HepG2 (cell line): ENCODE measurements at places on chromosomes 6 and 20. TPM values are rescaled to one million over a fixed set of nuclear protein-coding genes. Genes with fewer than 3 reads are reported as not detected.
A peak's percentile ranks its signal among the peaks of the same experiment; 100 is the strongest.

Gene FAM217A
- not detected in 2 replicates for total RNA-seq

DNA sequence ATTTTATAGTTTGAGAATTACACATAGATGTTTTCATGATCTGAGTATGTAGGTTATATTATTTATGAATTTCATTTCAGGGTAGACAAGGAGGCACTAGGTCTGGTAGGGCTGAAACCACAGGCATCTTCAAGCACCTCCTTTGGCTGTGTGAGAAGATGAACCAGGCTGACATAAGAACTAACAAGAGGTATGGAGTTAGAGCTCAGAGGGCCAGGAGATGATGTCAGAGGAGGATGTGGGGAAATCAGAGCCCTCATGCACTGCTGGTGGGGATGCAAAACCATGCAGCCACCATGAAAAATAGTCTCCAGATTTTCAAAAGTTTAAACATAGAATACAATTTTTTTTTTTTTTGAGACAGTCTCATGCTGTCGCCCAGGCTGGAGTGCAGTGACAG, 13.6 kb upstream of the RIPOR3 start:
- no peak for DNase-seq

Gene CNKSR3
- total RNA-seq, result 38.3 and 38.6 TPM in 2 replicates

DNA sequence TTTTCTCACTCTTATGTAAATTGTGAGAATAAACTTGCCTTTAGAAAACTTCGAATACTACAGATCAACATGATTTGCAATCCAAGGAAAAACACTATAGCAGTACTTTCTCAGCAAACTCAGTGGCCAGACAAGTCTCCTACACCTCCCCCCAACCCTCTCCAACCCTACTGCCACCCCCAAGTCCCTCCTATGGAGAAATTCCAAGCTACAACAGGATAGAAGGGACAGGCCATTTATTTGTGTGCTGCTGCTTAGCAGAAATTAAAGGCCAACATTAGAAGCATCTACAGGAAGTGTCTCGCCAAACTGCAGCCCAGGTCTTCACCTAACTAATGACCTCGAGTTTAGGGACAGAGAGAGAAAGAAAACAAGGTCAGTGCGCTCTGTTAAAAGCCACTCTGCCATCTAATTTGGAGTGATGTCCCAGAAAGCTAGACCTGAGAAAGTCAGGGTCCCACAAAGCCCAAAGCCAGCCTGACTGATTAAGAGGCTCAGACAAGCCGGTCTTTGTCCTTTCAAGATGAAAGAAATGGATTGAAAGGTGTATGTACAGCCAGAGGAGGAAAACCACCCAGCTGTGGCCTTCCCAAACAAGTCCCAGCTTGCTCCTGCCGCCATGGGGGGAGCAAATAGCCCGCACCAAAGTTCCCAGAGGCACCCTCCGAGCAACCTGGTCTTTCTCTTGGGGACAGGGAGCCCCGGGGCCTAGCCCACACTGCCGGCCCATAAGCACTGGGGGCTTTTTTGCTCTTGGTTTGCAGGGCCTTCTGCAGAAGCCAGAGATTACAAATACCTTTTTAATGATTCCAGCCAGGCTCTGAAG, 3.4 kb downstream of the BMP7 start:
- no peak for DNase-seq

DNA sequence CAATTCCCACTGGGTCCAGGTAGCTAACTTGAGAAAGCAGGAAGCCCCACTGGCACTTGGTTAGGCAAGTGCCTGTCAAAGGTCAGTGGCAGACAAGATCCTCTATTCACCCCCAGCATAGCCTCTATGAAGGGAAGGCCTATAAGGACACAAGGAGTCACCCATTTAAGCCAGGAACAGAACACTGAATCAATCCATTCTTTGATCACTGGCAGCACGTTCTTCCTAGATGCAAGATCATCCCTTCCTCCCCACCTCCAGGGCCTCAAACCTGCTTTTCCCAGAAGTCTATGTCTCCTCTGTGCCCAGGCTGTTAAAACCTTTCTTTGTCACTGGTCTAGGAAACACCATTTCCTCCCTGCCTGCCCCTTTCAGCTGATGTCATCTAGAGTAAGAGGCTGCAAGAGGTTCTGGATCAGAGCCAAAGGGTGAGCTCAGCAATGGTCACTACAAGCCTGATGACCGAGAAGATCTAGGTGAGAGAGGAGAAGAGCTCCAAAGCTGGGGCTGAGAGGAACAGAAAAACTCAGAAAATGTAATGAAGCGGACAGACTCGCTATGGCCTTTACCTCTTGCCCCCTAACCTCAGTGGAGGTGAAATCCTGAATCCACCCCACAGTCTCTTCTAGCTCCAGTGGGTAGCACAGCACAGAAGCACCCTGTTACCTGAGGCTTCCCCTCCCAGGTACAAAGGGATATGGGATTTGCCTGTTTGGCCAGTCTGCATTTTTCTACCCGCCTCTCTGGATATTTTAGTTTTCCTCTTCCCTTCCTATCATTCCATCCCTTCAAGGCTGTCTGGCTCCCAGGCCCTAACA, 1.8 kb downstream of the GTPBP2 start:
- DNase-seq, result peak; percentile 89

DNA sequence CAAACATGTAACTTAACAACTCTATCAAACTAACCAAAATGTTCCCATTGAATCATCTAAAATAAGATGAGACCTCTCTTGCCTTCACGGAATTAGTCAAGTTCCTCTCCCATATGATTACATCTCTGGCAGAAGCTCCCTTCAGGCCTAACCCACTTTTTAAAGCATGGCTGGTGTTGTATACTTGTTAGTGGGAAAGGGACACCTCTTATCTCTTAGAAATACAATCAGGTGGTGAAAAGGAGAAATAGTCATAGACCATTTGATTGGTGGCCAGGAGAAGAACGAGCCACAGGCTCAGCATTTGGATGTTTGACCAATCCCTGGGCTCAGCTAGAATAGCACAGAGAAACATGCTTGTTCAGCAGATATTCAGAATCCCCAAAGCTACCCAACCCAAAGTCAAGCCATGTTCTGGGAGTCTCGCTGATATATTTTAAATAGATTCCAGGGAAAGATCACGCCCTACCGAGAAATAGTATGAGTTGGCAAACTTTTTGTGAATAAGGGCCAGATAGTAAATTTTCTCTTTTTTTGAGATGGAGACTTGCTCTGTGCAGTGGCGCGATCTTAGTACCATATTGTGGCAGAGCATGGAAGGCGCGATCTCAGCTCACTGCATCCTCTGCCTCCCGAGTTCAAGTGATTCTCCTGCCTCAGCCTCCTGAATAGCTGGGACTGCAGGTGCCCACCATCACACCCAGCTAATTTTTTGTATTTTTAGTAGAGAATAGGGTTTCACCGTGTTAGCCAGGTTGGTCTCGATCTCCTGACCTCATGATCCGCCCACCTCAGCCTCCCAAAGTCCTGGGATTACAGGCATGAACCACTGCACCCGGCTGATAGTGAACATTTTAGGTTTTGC, 126.3 kb upstream of the MYLIP start:
- no peak for DNase-seq

DNA sequence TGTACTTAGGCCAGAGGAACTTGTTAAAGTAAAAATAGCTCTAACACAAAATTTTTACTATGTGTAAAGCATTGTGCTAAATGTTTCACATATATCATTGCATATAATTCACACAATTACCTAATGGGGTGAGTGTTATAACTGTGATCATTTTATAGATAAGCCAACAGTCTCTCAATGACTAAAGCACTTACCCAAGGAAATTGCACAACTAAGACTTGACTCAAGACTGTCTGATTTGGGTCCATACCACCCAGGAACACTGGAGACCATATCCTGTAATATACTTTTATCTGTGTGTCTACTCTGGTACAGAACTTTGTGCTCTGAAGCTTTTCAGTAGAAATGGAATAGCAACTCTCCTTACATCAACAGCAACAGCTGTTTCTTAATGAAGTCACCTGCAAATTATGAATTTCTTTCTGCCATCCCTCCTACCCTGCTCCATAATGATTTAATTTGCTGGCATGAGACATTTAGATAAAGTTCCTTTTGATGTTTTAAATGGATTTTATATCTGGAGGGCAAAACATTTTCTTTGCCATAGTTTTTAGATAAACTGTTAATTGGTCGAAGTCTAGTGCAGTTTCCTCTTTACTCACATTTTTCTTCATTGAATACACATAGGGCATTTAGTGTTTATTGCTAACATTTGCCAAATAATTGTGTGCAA, 47.5 kb downstream of the TSPYL4 start:
- no peak for DNase-seq

GRCh38 chr6:44253307-44254101, 3.8 kb downstream of the SLC35B2 start:
- DNase-seq, result peak; percentile 70

DNA sequence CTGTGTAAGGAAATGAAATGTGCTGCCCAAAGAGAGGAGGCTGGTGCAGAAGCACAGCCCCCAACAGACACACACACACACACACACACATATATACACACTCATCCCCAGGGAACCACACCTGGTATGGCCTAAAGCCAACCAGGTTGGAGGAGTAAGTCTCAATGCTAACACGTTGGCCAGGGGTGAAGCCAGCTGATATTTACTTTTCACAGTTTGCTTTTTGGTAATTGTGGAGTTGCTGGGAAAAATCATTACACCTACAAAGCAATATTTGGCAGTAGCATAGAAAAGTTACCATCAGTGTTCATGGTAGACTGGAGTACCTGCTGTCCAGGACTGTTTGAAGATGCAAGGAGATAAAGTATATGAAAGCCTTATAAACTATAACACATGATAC, 50.3 kb upstream of the NAA20 start:
- no peak for DNase-seq

GRCh38 chr20:3032624-3033023, 10.8 kb upstream of the GNRH2 start:
- no peak for DNase-seq

DNA sequence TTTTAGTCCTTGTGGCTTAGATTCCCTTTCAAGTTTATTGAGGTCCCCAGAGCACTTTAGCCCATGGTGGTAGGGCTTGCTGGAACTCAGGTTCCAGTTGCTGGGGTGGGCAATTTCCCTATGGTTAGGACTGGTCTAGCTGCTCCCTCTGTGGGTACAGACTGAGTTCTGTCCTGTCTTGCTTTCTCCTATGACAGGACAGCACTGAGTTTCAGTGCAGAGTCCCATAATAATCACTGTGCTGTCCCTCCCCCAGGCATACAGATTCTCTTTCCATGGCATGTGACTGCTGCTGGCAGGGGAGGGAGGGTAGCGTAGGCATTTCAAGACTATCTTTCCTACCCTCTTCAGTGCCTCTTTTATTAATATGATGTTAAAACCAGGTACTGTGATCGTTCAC, 17.1 kb upstream of the ERVFRD-1 start:
- no peak for DNase-seq

GRCh38 chr6:170439366-170440361, 113.4 kb downstream of the PSMB1 start:
- DNase-seq, result no peak

DNA sequence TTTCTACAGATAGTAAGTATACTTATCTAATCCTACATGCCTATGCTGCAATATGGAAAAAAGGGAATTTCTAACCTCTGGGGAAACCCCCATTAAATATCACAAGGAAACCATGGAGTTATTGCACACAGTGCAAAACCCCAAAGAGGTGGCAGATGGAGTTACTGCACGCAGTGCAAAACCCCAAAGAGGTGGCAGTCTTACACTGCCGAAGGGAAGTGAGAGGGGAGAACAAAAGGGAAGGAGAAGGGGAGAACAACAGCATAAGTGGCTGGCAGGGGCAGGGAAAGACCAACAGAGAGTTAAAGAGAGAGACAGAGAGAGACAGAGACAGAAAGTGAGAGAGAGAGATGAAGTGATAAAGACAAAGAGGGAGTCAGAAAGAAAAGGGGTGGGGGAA, 43.8 kb upstream of the EIF2S2 start:
- no peak for DNase-seq

DNA sequence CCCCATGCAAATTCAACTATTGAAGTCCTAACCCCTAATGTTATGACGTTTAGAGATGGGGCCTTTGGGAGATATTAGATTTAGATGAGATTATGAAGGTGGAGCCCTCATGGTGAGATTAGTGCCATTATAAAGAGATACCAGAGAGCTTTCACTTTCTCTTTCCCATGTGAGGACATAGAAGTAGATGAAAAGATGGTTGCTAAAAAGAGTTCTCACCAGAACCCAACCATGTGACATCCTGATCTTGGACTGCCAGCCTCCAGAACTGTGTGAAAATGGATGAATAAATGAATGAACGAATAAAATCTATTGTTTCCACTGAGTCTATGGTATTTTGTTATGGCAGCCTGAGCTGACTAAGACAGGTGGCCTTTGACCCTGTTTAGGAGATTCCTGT, 50.6 kb upstream of the FBXO30 start:
- no peak for DNase-seq

DNA sequence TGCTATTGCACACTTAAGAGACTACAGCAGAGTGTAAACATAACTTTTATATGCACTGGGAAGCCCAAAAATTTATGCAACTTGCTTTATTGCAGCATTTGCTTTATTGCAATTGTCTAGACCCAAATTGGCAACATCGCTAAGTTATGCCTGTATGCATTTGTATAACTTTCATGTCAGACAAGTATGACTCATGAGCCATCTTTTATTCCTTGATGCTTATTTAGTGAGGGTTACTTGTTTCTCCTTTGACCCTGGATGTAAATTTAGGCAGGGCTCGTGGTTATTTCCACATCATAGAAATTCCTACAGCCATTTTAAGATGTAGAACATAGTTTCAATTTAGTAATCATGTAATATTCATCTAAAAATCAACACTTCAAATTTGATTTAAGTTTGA, 130.3 kb upstream of the LY86 start:
- no peak for DNase-seq

Gene ADGRF5
- not detected in 2 replicates for total RNA-seq

Gene CLIC1
- total RNA-seq, result 445 and 602 TPM in 2 replicates

Gene MYCT1
- not detected in 2 replicates for total RNA-seq
